ENCODE measurements at places on chromosomes 4 and X. TPM values are rescaled to one million over a fixed set of nuclear protein-coding genes. Genes with fewer than 3 reads are reported as not detected.

PFKFB1 gene
- 0.21 TPM for total RNA-seq

CT45A3 gene
- not detected for total RNA-seq

GRCh38 chr4:181784881-181785280 lies 458.3 kb upstream of the TENM3 start:
- peak; percentile 46 for DNase-seq

DNA sequence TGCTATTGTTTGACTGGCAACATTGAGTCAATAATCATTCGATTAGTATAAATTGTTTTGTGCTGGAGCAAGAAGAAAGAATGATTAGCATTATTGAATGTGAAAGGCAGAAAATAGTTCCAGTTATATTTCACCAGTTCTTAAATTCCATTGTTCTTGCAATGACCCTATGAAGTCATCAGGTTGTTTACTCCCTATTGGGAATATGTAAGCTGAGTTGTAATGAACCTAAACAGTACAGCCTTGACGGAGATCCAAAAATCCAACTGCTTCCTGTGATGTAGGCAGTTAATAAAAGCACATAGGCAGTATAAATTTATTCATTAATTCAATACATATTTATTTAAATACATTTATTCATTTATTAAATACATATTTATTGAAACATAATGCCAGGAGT lies 947.5 kb downstream of the PCDH7 start:
- peak; percentile 11 for DNase-seq

- peak; percentile 80 for DNase-seq
These were observed 114.7 kb upstream of the TTC29 start for GRCh38 chr4:147060151-147060931.

DNA sequence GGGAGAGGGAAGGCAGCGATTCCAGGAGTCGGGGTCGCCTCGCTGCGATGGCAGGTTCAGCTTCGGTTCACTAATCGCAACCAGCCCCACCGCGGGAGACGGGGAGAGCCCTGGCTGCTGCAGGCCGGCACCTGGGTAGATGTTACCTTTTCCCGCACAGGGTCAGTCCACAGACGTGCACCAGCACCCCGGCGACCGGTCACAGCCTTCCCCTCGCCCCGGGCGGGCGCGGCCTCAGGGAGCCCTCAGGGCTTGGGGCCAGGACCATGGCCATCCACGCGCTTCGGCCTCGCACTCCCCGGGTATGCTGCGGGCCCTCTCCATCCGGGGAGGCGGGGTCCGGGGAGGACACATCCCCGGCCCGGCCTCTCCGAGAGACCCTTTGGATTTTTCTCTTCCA lies 26.1 kb upstream of the EXOC1L start:
- no peak for DNase-seq

DNA sequence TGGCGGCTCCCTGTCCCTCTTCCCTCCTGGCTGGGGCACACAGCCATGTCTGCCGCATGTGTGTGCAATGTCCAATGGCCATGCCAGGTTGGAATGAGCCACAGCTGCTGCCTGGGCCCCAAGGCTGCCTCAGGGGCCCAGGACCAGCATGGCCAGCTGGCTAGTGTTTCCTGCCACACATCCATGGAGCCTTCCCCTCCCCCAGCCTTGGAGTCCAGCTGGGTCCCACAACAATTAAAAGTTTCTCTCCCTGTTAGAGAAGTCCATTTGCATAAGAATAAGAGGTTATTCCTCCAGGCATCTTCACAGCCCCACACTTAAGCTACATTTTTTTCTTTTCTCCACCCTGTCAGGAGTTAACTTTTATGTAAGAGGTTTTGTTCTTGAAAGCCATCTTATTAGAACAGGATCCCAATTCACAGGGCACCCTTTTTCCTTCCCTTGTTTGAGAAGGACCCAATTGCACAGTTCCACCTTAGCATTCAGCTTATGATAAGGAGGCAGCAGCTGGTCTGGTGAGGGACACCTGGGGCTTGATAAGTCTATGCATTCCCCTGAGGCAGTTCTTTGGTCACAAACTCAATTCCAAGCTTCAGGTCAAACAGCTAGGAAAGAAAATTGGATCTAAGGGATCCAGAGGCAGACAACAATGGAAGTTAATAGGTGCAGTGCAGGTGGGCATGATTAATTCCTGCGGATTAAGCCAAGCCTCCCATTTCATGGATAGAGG lies 963.3 kb upstream of the GRIA3 start:
- no peak for DNase-seq

DNA sequence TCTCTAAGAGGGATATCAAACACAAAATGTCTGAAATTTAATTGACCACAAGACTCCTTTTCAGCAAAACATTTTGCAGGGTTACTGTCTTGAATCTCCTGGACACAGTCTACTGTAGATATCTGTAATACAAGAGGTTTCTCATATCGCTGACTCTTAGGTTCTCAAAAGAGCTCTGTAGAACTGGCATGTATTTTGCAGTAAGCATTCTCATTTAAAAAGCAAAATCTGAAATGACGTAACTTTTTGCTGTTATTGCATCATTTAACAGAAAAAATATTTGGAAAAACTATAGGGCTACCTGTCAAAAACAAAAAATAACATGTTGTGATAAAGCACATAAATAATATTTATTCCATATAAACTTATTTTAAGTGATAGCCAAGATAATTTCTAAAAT lies 114.2 kb downstream of the CDS1 start:
- no peak for DNase-seq

GRCh38 chrX:18348047-18348446 lies 6.4 kb downstream of the SCML2 start:
- no peak for DNase-seq

DNA sequence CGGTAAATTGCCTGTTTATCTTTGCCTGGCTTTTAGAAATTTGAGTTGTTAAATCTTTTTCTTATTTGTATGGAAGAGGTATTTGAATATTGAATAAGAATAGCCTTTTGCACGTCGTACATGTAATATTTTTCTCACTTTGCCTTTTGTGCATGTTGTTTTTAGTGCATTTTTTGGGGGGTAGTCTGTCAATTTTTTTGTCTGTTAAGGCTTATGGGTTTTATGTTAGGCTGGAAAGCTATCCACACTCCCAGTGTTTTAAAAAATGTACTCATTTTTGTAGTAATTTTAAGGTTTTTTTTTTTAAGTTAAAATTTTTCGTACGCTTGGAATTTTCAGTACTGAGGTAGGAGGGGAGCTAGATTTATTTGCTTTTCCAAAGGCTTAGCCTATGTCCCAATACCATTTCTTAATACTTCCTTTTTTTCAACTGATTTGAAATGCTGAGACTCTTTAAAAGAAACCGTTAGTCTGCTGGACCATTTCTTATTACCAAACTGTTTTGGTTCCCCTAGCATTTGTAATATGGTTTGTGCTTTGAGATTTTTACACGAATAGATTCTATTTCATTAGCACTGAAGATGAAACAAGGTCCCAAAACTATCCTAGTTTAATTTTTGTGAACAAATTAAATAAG lies 1.3 kb downstream of the HERC5 start:
- DNase-seq: peak; percentile 10

DNA sequence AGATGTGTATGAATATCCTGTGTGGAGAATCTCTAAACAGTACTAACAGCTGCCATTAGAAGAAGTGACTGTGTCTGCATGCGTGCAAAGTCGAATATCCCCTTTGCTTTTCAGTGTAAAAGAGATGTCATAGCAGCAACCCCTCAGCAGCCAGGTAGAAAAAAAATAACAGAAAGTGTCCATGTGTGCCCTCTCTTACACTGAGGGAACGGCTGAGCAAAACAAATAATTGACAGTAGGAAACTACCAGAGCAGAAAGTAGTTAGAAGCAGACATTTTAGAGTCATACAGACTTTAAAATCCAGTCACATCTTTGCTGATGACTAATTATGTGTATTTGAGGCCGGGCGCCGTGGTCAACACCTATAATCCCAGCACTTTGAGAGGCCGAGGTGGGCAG lies 370.8 kb downstream of the GPM6A start:
- DNase-seq: no peak

- DNase-seq: no peak
These were observed 41.9 kb upstream of the MXD4 start for GRCh38 chr4:2303686-2304320.

DNA sequence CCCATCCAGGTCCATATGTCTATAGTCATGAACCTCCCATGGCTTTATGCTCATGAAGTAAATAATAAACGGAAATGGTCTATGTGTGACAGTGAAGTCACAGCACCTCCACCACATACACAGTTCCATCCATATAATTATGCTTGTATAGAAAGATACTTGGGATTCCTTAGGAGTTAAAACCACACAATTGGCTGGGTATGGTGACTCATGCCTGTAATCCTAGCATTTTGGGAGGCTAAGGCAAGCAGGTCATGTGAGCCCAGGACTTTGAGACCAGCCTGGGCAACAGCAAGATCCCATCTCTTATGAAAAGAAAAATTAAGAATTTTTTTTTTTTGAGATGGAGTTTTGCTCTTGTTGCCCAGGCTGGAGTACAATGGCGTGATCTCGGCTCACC lies 55.6 kb upstream of the RBM47 start:
- no peak for DNase-seq

GRCh38 chrX:54695231-54695630 lies 102.8 kb downstream of the ITIH6 start:
- DNase-seq: peak; percentile 40

DNA sequence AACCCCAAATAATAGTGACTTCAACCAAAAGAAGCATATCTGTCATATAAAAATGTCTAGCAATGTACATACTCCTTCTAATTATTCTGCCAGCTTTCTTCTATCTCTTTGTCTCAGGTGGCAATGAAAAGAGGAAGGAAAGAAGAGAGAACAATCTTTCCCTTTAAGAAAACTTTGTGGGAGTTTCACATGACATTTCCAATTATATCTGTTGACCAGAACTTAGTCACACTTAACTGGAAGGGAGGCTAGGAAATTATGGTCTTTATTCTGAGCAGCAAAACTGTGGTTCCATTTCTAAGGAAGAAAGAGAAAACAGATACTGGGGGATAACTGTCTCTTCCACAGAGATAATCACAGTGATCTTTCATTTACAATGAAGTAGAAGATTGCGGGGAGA lies 12.9 kb upstream of the MAOA start:
- no peak for DNase-seq

PNMA3 gene
- 1.2 TPM for total RNA-seq

DNA sequence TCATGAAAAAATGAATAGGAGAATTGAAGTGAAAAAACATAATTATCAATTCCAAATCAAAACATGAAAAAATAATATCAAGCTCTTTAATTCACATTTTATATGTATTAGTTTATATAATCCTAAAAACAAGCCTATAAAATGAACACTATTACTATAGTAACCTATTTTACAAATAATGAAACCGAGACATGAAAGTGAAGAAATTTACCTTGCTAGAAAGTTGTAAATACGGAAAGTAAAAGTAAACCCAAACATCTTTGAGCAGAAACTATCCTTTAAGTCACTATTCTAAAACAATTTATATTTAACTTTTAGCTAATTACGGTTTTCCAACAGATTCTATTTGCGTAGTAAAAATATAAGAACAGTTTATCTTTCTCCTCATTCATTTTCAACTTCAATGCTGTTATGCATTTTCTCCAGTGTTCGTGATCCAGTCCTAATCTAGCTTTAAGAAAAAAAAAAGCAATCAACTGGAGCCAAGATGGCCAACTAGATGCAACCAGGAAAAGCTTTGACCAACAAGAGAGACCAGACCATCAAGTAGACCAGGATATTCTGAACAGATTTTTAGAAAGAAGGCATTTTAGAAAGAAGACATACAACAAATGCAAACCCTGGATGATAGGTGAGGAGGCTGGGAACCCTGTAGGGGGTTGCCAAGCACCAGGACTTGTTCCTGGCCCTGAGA lies 67.0 kb downstream of the DDX53 start:
- DNase-seq: no peak

GPM6B gene
- total RNA-seq: 38.9 TPM

GUCY1A1 gene
- 47.1 TPM for total RNA-seq

C4orf36 gene
- 1.7 TPM for total RNA-seq

DNA sequence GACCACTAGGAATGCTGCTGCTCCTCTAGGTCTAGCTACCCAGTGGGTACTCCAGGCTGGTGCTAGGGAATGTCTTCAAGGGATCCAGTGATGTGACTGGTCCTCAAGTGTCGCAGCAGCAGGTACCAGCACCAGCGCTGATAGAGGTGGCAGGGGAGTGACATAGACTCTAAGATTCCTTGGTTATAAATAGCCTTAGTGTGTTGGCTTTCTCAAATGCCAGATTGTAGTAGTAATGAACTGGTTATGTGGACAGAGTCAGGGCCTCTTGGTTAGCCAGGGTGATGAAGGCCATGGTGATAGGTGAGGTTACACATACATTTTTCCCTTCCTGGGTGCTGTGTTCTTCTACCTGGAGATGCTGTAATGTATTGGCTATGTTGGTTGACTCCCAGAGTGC lies 38.3 kb downstream of the DCLK2 start:
- no peak for DNase-seq

GRCh38 chr4:61996943-61997342 lies 796.8 kb downstream of the ADGRL3 start:
- DNase-seq: no peak

- no peak for DNase-seq
These were observed 30.1 kb downstream of the TMEM255A start for GRCh38 chrX:120281021-120281624.

GRCh38 chrX:42106556-42106955 lies 183.2 kb upstream of the CASK start:
- DNase-seq: peak; percentile 21

GRCh38 chr4:112173593-112174558 lies 28.6 kb downstream of the FAM241A start:
- no peak for DNase-seq

- no peak for DNase-seq
These were observed 16.6 kb downstream of the ENPEP start for GRCh38 chr4:110492522-110492921.

SRD5A3 gene
- total RNA-seq: 5.0 TPM

- DNase-seq: no peak
These were observed 94.1 kb downstream of the RTL5 start for GRCh38 chrX:72037601-72038000.

ADH7 gene
- total RNA-seq: 12.1 TPM

DNA sequence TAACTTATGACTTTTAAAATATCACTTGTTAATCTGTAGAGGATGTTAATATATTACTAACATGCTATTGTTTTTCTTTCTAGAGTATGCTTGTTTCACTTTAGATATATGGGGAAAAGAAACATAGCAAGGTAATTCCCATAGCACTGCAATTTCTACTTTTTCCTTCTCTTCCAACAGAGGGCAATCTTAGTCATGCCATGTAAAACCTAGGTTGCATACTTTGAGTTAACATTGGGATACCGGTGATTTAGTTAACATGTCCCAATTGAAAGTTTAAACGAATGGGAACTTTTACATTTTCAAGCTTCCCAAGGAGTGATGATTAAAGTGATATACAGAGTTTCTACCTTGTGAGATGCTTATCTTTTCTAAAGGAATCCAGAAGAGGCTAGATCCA lies 89.4 kb upstream of the IL13RA1 start:
- no peak for DNase-seq

DACH2 gene
- total RNA-seq: 0.72 TPM

ZNF157 gene
- total RNA-seq: 0.92 TPM
